Immature natural killer cell (primary cell): ENCODE measurements at places on chromosomes 3 and 15. TPM values are rescaled to one million over a fixed set of nuclear protein-coding genes. Genes with fewer than 3 reads are reported as not detected.
A peak's percentile ranks its signal among the peaks of the same experiment; 100 is the strongest.

DNA sequence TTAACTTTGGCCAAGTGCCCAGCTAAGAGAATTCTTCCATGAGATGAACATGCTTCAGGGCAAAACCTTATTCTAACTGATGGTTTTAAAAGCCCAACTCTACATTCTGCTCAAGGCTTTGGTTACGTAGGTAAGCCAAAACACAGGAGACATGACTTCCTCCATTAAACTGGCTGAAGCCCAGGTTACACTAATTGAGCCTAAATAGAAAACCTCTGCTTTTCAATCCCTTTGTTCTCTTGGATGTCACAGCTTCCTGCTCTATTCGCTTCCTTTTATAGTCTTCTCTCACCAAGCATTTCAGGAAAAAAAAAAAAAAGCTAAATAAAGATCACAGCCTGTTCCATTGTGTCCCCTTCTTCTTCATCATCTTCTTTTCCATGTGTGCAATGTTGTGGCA, 420.4 kb downstream of the TIGIT start:
- H3K4me3 ChIP-seq, result no peak overlapping the region
- no peak for DNase-seq
- H3K4me1 ChIP-seq, result no peaks in the 10 kb centered on the region
- H3K27me3 ChIP-seq, result peaks cover 1% of the 10 kb centered on the region

GRCh38 chr3:151467069-151467468, 6.2 kb upstream of the IGSF10 start:
- H3K4me1 ChIP-seq, result no peaks in the 10 kb centered on the region
- no peak overlapping the region for H3K4me3 ChIP-seq
- H3K36me3 ChIP-seq, result no peaks in the 10 kb centered on the region

GRCh38 chr3:12507591-12508281, 23.5 kb downstream of the TSEN2 start:
- peaks cover 16% of the 10 kb centered on the region for H3K36me3 ChIP-seq
- no peaks in the 10 kb centered on the region for H3K4me1 ChIP-seq
- H3K4me3 ChIP-seq, result no peak overlapping the region
- H3K27me3 ChIP-seq, result no peaks in the 10 kb centered on the region
- H3K27ac ChIP-seq, result no peak overlapping the region

DNA sequence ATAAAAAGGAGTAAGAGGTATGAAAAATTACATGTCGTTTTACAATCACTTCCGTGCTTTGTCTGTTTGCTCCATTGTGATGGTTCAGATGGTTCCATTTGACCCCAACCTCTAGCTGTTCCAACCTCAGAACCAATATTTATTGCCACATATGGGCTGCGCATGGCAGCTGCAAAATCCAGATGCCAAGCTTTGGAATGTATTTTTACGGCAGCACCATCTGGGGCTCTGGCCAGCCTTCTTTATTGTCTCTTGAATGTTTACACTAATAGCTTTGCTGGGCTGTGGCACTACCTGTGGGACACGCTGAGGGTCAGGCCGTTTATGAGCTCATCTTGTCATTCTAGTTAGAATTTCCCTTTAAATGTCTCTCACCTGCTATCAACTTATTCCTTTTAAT, 219.8 kb downstream of the ROBO2 start:
- H3K36me3 ChIP-seq, result no peaks in the 10 kb centered on the region
- no peak for DNase-seq
- no peak overlapping the region for H3K27ac ChIP-seq
- H3K27me3 ChIP-seq, result no peaks in the 10 kb centered on the region

GRCh38 chr15:101046826-101047225, 127.7 kb downstream of the LRRK1 start:
- no peaks in the 10 kb centered on the region for H3K4me1 ChIP-seq
- H3K27me3 ChIP-seq, result peaks cover 4% of the 10 kb centered on the region
- no peak for DNase-seq

GRCh38 chr15:100170291-100171210, 171.2 kb downstream of the ADAMTS17 start:
- no peak overlapping the region for H3K27ac ChIP-seq
- peaks cover 4% of the 10 kb centered on the region for H3K4me1 ChIP-seq
- no peaks in the 10 kb centered on the region for H3K36me3 ChIP-seq
- H3K4me3 ChIP-seq, result no peak overlapping the region
- DNase-seq, result peak; percentile 6

GRCh38 chr3:119310071-119310470, 15.9 kb downstream of the ARHGAP31 start:
- no peak overlapping the region for H3K27ac ChIP-seq
- H3K4me3 ChIP-seq, result no peak overlapping the region
- H3K4me1 ChIP-seq, result no peaks in the 10 kb centered on the region
- no peak for DNase-seq
- peaks cover 3% of the 10 kb centered on the region for H3K27me3 ChIP-seq

GRCh38 chr3:94303897-94304296, 241.0 kb downstream of the NSUN3 start:
- H3K4me3 ChIP-seq, result no peak overlapping the region
- H3K36me3 ChIP-seq, result no peaks in the 10 kb centered on the region
- no peak overlapping the region for H3K27ac ChIP-seq
- no peaks in the 10 kb centered on the region for H3K4me1 ChIP-seq
- DNase-seq, result no peak

- DNase-seq, result no peak
- H3K4me3 ChIP-seq, result no peak overlapping the region
- H3K4me1 ChIP-seq, result peaks cover 29% of the 10 kb centered on the region
- H3K36me3 ChIP-seq, result peaks cover 12% of the 10 kb centered on the region
- no peak overlapping the region for H3K27ac ChIP-seq
- H3K27me3 ChIP-seq, result peaks cover 4% of the 10 kb centered on the region
Observed at GRCh38 chr3:141272906-141273662, 41.5 kb downstream of the PXYLP1 start.

- H3K36me3 ChIP-seq, result peaks cover 12% of the 10 kb centered on the region
Observed at GRCh38 chr15:85578941-85579701, 198.7 kb downstream of the AKAP13 start.

GRCh38 chr3:188339410-188340295, 185.7 kb downstream of the LPP start:
- H3K4me1 ChIP-seq, result peaks cover 53% of the 10 kb centered on the region
- H3K27ac ChIP-seq, result peak overlapping the region; percentile 80
- peak; percentile 81 for DNase-seq
- peak overlapping the region; percentile 77 for H3K4me3 ChIP-seq

GRCh38 chr3:62183969-62184368, 189.4 kb downstream of the FEZF2 start:
- no peaks in the 10 kb centered on the region for H3K36me3 ChIP-seq
- H3K4me3 ChIP-seq, result no peak overlapping the region
- H3K27me3 ChIP-seq, result peaks cover 2% of the 10 kb centered on the region
- no peak for DNase-seq
- H3K4me1 ChIP-seq, result peaks cover 18% of the 10 kb centered on the region
- no peak overlapping the region for H3K27ac ChIP-seq

GRCh38 chr3:11643201-11643603, 513 bp downstream of the VGLL4 start:
- H3K27ac ChIP-seq, result peak overlapping the region; percentile 99
- H3K4me3 ChIP-seq, result peak overlapping the region; percentile 98
- no peaks in the 10 kb centered on the region for H3K36me3 ChIP-seq
- H3K27me3 ChIP-seq, result peaks cover 13% of the 10 kb centered on the region
- H3K4me1 ChIP-seq, result peaks cover 56% of the 10 kb centered on the region

DNA sequence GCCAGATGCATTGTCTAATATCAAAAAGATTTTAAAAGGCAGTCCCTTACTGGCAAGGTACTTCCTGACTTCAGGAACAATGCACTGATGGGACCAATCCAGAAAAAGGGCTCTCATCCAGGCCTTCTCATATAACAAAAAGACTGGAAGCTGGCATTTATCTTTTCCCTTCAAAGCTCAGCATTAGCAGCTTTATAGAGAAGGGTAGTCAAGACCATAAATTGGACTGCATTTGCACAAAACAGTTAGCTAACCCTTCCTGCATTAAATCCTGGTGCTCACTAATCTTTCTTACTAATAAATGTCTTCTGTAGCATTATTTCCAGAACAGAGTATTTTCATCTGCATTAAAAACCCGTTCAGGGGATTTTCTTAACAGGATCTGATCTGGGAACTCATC, 46.0 kb upstream of the NEK10 start:
- H3K36me3 ChIP-seq, result peaks cover 47% of the 10 kb centered on the region
- H3K27me3 ChIP-seq, result no peaks in the 10 kb centered on the region
- DNase-seq, result no peak
- no peak overlapping the region for H3K27ac ChIP-seq
- H3K4me1 ChIP-seq, result peaks cover 4% of the 10 kb centered on the region

- peaks cover 8% of the 10 kb centered on the region for H3K27me3 ChIP-seq
- no peak overlapping the region for H3K27ac ChIP-seq
- no peak for DNase-seq
- no peak overlapping the region for H3K4me3 ChIP-seq
Observed at GRCh38 chr15:93241696-93242585, 152.9 kb upstream of the RGMA start.

- peaks cover 15% of the 10 kb centered on the region for H3K4me1 ChIP-seq
- H3K27me3 ChIP-seq, result peaks cover 8% of the 10 kb centered on the region
- no peak for DNase-seq
- no peaks in the 10 kb centered on the region for H3K36me3 ChIP-seq
- no peak overlapping the region for H3K4me3 ChIP-seq
Observed at GRCh38 chr15:81098861-81099651, 35.0 kb upstream of the CFAP161 start.

DNA sequence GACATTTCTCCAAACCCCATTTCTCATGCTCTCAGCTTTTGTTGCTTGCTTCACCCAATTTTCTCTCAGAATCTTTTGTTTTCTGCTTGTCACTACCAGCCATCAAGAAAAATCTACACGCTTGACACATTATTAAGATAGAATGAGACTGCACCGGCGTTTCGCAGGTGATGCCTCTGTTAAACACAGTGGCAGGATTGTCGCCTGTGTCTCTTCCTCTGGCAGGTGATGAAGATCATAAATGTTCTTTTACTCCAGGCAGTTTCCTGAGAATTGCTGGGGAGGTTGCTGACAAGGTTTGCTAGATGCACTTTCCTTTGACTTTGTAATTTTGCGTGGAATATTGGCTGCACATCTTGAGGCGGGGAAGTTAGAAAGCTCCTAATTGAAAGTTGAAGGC, 75.4 kb downstream of the IL1RAP start:
- no peaks in the 10 kb centered on the region for H3K27me3 ChIP-seq
- peaks cover 4% of the 10 kb centered on the region for H3K36me3 ChIP-seq
- no peak overlapping the region for H3K4me3 ChIP-seq
- H3K27ac ChIP-seq, result no peak overlapping the region

DNA sequence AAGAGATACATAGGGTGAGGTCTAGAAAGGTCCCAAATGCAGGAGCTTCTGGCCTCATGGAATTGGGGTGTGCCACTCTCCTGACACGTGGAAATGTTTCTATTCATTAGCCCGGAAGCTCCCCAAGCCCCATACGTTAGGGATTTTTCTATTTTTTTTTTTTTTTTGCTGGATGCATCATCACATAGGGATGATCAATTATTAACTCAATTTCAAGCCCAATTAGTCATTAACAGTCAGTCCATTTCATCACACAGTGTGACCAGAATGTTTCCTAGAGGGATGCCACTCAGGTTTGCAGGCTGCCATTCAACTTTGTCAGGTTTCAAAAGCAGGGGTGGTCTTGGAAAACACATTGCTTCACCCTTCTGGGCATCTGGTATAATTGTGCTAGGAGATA, 40.7 kb upstream of the MKRN3 start:
- no peaks in the 10 kb centered on the region for H3K27me3 ChIP-seq
- no peak overlapping the region for H3K4me3 ChIP-seq
- DNase-seq, result no peak
- no peak overlapping the region for H3K27ac ChIP-seq
- no peaks in the 10 kb centered on the region for H3K4me1 ChIP-seq
- no peaks in the 10 kb centered on the region for H3K36me3 ChIP-seq

DNA sequence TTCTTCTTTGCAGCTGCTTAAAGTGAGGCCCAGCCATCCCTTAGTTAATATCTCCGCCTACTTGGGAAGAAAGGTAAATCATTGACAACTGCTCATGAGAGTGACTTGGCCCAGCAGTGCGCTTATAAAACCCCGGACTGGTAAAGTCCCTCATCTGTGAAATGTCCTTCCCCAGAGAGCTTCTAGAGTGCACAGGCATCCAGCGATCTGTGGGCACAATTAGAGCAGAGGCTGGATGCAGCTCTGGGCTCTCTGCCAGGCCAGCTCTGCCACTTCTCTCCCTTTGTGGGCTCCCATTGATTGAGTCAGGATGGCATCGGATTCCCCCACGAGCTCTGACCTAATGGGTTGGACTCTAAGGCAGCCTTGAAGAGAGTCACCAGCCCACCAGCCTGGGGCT, 219.0 kb upstream of the LINGO1 start:
- no peak for DNase-seq
- no peaks in the 10 kb centered on the region for H3K4me1 ChIP-seq
- no peak overlapping the region for H3K4me3 ChIP-seq
- peaks cover 10% of the 10 kb centered on the region for H3K27me3 ChIP-seq

Gene GABRR3
- not detected for polyA plus RNA-seq

Gene IDH3A
- 59.7 TPM for polyA plus RNA-seq

Gene SLC12A8
- 2.8 TPM for polyA plus RNA-seq

Gene A4GNT
- polyA plus RNA-seq, result not detected

Gene INO80
- polyA plus RNA-seq, result 0.50 TPM

Gene LRRN1
- polyA plus RNA-seq, result 0.84 TPM

Gene LPP
- 6.5 TPM for polyA plus RNA-seq

Gene LNP1
- 1.7 TPM for polyA plus RNA-seq

Gene ARPIN
- not detected for polyA plus RNA-seq

Gene GPX1
- polyA plus RNA-seq, result 131 TPM

Gene STIMATE
- polyA plus RNA-seq, result 8.2 TPM

Gene GOLGA8R
- 1.8 TPM for polyA plus RNA-seq
